ENCODE measurements at places on chromosomes 2 and 18.

- DNase-seq = peak; percentile 97
Measured at GRCh38 chr2:174023591-174024523, 58.7 kb upstream of the SP3 start.

- DNase-seq = no peak
Measured at GRCh38 chr2:148058641-148059040, 37.8 kb downstream of the MBD5 start.

DNA sequence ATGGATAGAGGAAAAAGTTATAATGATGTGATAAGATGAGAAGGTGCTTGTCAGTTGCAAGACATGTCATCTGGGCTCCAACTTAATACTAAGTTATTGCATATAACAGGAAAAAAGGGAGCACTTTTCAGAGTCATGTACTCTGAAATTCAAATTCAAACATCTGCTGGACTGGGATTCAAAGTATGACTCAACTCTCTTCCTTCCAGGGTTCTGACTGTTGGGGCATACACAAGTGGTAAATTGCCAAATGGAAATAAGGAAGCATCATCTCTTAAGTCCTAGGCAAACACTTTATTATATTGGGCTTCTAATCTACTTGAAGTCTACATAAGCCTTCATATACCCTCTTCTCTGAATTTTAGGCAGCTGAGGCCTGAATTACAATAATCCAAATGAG is 44.9 kb downstream of the ZBTB14 start:
- no peak for DNase-seq

DNA sequence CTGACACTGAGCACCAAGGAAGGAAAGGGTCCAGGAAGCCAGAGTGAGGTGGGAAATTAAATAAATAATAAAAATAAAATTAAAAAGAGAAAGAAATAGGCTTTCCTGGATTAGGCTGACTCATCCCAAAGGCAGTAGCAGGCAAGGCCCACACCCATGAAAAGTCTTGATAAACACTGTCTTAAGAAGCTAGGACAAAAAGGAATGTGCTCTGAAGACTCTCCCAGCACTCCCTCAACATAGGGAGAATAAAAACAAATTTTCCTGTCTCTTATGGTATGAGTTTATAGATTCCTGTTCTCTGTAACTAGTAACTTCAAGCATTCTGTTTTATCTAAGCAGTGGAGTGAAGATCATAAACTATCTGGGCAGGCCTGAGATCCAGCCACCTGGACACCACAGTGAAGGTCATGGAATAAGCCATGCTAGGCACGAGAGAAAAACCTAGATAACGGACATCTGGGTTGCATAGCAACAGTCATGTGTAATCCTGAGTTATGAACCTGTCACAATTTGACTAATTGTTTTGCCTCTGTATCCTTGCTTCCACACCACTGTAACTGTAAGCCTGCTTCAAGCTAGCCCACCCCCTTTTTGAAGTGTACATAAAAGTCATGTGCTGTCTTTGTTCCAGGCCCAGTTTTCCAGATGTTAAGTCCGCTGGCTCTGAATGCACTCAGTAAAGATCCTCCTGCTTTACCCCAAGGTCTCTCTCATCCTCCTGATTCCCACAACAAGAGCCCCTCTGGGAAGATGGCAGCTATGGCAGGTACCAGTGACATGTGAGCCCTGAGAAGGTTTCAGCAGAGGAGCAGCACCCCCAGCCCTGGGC is 107.8 kb downstream of the NDUFA10 start:
- no peak for DNase-seq

DNA sequence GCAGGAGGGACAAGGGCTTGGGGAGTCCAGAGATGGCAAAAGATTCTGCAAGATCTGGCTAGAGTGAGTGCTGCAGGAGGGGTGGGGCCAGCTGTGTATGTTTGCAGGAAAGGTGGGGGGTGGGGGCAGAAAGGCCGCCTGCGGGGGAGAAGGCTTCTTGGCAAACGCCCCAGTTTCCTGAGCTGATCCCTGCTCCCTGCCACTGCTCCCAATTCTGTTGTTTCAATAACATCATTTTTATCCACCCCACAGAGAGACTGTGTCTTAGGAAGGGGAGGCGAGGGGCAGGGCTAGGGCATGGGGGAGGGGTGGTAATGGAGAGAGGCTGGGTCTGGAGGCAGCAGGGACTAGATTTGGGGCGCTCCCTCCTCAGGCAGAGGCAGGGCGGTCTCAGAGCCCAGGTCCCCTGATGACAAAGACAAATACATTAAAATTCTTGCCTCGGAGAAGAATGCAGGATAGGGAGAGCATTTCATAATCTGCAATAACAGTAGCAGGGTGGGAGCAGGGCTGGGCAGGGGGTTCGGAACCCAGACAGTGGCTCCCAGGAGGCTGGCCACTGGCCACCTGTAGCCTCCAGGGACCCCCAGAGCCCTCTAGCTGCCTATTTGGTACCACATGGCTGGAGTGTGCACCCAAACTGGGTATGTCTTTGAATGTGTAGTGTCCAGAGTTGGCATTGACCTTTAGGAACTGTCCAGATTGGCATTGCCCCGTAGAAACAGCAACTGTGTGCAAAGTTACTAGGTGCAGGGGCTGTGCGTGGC is 2.1 kb upstream of the WNT6 start:
- peak; percentile 37 for DNase-seq

Measured in cardiac fibroblast (primary cell).